ENCODE measurements at places on chromosomes 2 and 18. TPM values are rescaled to one million over a fixed set of nuclear protein-coding genes. Genes with fewer than 3 reads are reported as not detected.

TMEM200C gene
- polyA plus RNA-seq: not detected

DNA sequence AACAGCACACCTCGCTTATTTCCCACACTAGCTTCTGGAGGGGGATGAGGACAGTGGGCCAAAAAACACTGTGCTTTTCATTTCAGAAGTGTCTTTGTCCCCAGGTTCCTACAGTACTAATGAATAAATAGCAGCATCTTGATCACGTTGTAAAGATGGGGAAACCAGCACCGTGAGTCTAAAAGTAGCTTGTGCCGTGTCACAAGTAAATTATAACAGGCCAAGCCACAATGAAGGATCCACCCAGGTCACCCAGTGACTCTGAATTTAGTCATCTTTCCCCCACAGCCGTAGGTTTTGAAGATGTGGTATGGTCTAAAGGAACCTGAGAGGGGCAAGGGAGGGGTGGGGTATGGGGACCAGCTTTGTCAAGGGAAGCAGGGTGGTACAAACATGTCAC is 8.8 kb downstream of the FZD7 start:
- DNase-seq: no peak
- peaks cover 69% of the 10 kb centered on the region for H3K27me3 ChIP-seq
- no peak overlapping the region for H3K27ac ChIP-seq
- H3K4me1 ChIP-seq: no peaks in the 10 kb centered on the region
- H3K36me3 ChIP-seq: no peaks in the 10 kb centered on the region

KLF7 gene
- 32.8 TPM for polyA plus RNA-seq

- no peak overlapping the region for H3K27ac ChIP-seq
- H3K4me1 ChIP-seq: no peaks in the 10 kb centered on the region
- H3K4me3 ChIP-seq: no peak overlapping the region
- no peak for DNase-seq
- no peaks in the 10 kb centered on the region for H3K27me3 ChIP-seq
- H3K36me3 ChIP-seq: no peaks in the 10 kb centered on the region
Measured at GRCh38 chr2:195560209-195560895, 96.7 kb upstream of the SLC39A10 start.

GRCh38 chr18:43482600-43482999 is 205.3 kb upstream of the SYT4 start:
- no peak overlapping the region for H3K4me3 ChIP-seq
- H3K4me1 ChIP-seq: no peaks in the 10 kb centered on the region
- no peak for DNase-seq

SERPINB13 gene
- polyA plus RNA-seq: not detected

KIAA2012 gene
- polyA plus RNA-seq: not detected

- no peaks in the 10 kb centered on the region for H3K27me3 ChIP-seq
- H3K4me3 ChIP-seq: no peak overlapping the region
- H3K36me3 ChIP-seq: no peaks in the 10 kb centered on the region
- H3K4me1 ChIP-seq: peaks cover 11% of the 10 kb centered on the region
- H3K27ac ChIP-seq: no peak overlapping the region
- DNase-seq: peak; percentile 65
Measured at GRCh38 chr2:197894751-197895274, 90.4 kb downstream of the PLCL1 start.

SERPINB3 gene
- polyA plus RNA-seq: not detected

CTAGE1 gene
- not detected for polyA plus RNA-seq

GRCh38 chr2:196131949-196132925 is 39.1 kb downstream of the STK17B start:
- no peaks in the 10 kb centered on the region for H3K27me3 ChIP-seq
- no peak overlapping the region for H3K4me3 ChIP-seq
- no peak for DNase-seq
- H3K4me1 ChIP-seq: no peaks in the 10 kb centered on the region

- H3K27me3 ChIP-seq: no peaks in the 10 kb centered on the region
- no peak overlapping the region for H3K4me3 ChIP-seq
- H3K27ac ChIP-seq: no peak overlapping the region
- H3K36me3 ChIP-seq: peaks cover 2% of the 10 kb centered on the region
- no peaks in the 10 kb centered on the region for H3K4me1 ChIP-seq
Measured at GRCh38 chr2:73050121-73050545, 21.4 kb downstream of the SFXN5 start.

GRCh38 chr2:11554399-11554716 is 20.5 kb downstream of the GREB1 start:
- DNase-seq: no peak
- H3K27me3 ChIP-seq: peaks cover 10% of the 10 kb centered on the region
- H3K4me3 ChIP-seq: no peak overlapping the region
- no peaks in the 10 kb centered on the region for H3K4me1 ChIP-seq

DNA sequence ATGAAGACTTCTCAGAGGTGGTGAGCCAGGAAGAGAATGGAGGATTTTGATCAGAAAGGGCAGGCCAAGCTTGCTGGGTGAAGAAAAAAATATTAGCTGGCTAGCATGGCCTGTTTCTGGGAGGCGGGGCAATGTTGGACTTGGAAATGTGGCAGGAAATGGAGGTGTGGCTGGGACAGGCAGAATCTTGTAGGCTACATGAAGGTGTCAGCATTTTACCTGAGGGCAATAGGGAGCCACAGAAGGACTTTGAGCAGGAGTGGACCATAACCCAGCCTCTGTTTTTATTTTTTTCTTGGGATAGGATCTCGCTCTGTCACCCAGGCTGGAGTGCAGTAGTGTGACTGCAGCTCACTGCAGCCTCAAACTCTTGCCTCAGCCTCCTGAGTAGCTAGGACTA is 31.7 kb downstream of the EMX1 start:
- no peak overlapping the region for H3K4me3 ChIP-seq
- no peaks in the 10 kb centered on the region for H3K36me3 ChIP-seq
- no peaks in the 10 kb centered on the region for H3K4me1 ChIP-seq
- no peak overlapping the region for H3K27ac ChIP-seq
- no peak for DNase-seq

- H3K36me3 ChIP-seq: no peaks in the 10 kb centered on the region
- no peak overlapping the region for H3K27ac ChIP-seq
- DNase-seq: no peak
- H3K4me1 ChIP-seq: no peaks in the 10 kb centered on the region
- H3K27me3 ChIP-seq: peaks cover 8% of the 10 kb centered on the region
Measured at GRCh38 chr2:202141329-202141947, 68.4 kb downstream of the KIAA2012 start.

ZNF385B gene
- not detected for polyA plus RNA-seq

- no peaks in the 10 kb centered on the region for H3K36me3 ChIP-seq
- no peak for DNase-seq
- H3K27me3 ChIP-seq: no peaks in the 10 kb centered on the region
Measured at GRCh38 chr2:11616851-11617415, 53.1 kb downstream of the NTSR2 start.

AGXT gene
- polyA plus RNA-seq: not detected

DNA sequence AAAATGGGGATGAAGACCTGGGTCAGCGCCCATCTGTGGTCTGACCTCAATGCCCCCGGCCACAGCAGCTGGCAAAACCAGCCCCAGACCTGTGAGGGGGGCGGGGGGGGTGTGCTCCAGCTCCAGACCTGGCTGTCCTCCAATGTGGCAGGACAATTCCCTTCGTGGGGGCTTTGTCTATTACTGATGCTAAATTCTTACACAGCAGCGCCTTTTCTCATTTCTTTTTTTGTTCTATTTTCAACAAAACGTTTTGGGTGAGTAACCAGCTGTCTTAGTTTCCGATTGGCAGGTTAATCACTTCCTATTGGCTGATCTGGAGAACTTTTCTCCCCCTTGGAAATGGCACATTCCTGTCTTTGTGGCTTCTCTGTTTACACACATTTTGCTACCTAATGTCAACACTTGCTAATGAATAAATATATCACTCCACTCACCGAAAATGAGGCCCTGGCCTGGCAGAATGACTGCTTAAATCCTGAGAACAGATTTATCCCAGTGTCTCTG is 4.4 kb downstream of the SMAD7 start:
- no peaks in the 10 kb centered on the region for H3K27me3 ChIP-seq
- no peak overlapping the region for H3K27ac ChIP-seq
- peaks cover 2% of the 10 kb centered on the region for H3K36me3 ChIP-seq
- peaks cover 68% of the 10 kb centered on the region for H3K4me1 ChIP-seq

TUBA4B gene
- polyA plus RNA-seq: not detected

SPP2 gene
- polyA plus RNA-seq: not detected

- no peak overlapping the region for H3K27ac ChIP-seq
- H3K36me3 ChIP-seq: no peaks in the 10 kb centered on the region
- no peak for DNase-seq
- no peak overlapping the region for H3K4me3 ChIP-seq
Measured at GRCh38 chr2:176163672-176164056, 6.6 kb downstream of the HOXD3 start.

- H3K4me3 ChIP-seq: no peak overlapping the region
- H3K36me3 ChIP-seq: no peaks in the 10 kb centered on the region
- H3K27me3 ChIP-seq: no peaks in the 10 kb centered on the region
- no peak overlapping the region for H3K27ac ChIP-seq
- no peaks in the 10 kb centered on the region for H3K4me1 ChIP-seq
Measured at GRCh38 chr2:235833971-235834620, 334.1 kb downstream of the GBX2 start.

Measured in endothelial cell of umbilical vein (primary cell).